ENCODE measurements at places on chromosomes 11 and 22.

GRCh38 chr11:62266558-62266957, 3.4 kb upstream of the SCGB2A2 start:
- peak; percentile 36 for DNase-seq

DNA sequence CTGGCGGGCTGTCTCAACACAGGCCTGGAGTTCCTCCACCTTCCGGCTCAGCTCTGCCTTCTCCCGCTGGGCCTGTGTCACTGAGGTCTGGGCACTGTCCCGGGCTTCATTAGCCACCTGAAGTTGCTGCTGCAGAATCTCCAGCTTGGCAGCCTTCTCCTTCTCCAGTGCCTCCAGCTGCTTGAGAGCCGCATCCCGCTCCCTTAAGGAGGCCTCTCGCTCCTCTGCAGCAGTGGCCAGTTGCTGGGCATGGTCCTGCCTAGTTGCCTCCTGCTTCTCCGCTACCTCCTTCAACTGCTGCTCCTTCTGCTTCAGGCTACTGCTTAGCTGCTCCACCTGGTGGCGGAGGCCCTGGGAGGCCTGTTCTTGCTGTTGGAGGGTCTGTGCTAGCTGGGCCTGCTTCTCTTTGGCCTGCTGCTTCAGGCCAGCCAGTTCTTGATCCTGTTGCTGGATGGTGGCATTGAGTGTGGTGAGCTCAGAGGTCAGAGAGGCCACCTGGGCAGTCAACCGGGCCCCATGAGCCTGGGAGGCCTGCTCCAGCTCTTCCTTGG, 16.9 kb downstream of the IL18BP start:
- no peak for DNase-seq

DNA sequence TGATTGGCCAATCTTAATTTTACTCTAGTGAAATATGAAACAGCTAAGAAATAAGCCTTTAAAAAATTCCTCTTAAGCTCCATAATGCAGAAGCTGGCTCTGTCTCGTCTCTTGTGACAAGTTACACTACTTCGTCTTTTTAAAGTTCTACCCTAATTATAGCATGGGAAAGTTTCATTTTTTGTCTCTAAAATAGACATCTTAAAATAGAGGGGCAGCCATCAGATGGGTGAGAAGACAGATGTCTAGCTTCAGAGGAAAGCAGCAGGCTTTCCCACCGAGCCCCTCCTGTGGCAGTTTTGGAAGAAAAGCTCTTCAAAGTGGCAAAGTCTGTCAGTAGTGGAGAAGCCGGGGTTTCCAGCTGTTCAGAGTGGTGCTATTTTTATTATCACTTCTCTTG, 39.5 kb downstream of the XRRA1 start:
- no peak for DNase-seq

- no peak for DNase-seq
Observed at GRCh38 chr11:18590571-18590970, 2.0 kb upstream of the UEVLD start.

DNA sequence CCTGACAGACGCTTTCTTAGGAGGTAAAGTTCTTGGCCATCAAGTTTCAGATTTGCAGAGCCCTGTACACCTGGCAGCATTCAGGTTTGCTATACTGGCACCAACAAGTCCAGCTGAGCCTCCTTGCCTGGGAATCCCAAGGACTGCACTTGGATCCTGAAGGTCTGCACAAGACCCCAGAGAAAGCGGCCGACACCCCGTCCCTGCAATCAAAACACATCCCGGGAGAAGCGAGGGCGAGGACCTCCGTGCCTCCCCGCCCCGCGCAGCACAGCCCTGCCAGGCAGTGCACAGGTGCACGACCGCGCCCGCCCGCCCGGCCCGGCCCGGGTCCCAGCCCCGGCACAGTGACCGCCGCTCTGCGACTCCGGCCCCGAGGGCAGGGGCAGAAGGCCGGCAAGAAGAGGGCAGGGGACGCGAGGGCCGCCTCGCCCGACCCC, 559 bp downstream of the MRTFA start:
- DNase-seq: peak; percentile 8

DNA sequence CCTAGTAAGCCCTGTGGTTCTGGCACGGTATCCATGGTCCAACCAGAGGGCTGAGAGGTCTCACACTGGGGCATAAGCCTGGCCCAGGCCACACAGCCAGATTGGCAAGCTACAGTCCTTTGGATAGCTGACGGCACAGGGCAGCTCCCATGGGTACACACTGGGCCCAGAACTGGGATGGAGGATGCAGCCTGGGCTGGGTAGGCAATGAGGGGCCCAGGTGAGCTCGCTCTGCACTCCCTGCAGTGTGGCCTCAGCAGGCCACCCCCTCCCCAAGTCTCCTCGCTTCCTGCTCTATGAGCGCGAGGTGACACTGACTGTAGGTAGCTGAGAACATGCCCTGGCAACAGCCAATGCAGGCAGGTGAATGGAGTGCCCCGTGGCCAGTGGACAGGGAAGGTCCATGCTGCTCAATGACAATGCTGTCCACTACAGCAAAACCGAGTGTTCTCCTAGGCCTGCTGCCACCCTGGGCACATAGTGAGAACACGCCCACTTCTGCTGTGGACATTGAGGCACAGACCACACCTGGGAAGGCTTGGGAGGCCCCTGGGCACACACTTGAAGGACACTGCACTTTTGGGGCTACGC, 3.8 kb downstream of the ARVCF start:
- no peak for DNase-seq

Measured in activated T-cell treated with anti-CD3 and anti-CD28 coated beads, Interleukin-2, amount 50 U/mL, for 72 hours (primary cell).